ENCODE measurements at places on chromosomes 4 and X.
A peak's percentile ranks its signal among the peaks of the same experiment; 100 is the strongest.

DNA sequence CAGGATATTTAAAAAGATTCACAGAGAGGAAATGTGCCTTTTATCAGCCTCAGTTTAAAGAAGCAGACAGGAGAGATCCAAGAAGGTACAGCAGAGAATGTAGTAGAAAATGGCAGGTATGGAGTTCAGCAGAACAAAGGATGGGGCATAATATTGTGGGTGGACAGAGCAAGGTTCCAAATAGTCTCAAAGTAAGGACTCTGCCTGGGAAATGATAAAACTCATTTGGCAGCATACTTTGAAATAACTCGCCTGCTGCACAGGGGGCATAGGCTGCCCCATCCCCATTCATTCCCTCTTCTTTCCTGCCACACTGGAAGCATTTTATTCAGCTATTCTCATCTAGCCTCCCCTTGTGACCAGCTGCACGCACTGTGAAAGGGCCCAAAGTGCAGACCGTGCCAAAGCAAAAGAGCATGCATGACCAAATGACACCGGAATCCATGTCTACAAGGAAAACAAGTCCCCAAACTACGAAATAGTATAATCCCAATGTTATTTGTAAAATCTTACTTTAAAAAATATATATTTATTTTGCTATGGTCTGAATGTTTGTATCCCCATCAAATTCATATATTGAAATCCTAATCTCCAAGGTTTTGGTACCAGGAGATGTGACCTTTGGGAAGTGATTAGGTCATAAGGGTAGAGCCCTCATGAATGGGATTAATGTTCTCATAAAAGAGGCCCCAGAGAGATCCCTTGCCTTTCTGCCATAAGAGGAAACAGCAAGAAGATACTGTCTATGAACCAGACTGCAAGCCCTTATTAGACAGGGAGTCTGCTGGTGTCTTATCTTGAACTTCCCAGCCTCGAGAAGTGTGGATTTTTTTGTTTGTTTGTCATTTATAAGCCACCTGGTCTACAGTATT lies 77.4 kb upstream of the PRSS48 start:
- no peak for DNase-seq

DNA sequence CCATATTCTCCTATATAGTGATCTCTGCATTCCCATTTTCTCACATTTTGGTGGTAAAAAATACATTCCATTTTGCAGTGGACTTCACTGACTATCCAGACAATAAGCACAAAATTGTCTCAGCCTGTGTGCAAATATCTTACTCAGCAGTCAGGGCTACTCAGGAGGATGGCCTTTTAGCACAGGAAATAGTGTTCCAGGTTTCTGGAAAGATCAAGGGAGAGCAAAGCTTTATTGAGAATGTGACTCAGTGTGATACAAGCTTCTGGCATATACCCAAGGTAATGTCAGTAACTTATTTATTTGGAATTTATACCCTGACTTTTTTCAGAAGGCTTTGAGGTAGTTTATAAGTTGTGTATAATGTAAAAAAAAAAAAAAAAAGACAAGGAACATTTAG lies 233.4 kb downstream of the TEX13A start:
- DNase-seq = no peak

GRCh38 chr4:173434231-173434630 lies 35.3 kb upstream of the SCRG1 start:
- DNase-seq = no peak

DNA sequence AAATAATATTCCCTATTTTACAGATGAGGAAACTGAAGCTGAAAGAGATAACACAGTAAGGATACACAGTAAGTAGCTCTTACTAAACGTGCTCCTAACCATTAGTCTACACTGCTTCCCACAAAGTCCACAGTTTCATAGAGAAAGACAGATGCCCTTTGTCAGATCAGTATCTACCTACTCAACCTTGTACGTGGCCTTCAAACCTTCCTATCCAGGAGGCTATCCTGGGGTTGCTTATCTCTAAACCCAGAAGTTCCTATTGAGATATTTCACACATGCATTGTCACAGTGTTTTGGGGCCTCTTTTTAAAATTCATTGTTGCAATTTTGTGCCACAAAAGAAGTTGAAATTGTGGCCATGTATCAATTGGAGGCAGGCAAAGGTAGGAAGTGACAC lies 208.0 kb downstream of the ENOX2 start:
- DNase-seq = no peak

GRCh38 chrX:40278340-40279090 lies 180.8 kb upstream of the BCOR start:
- no peak for DNase-seq

- no peak for DNase-seq
Observed at GRCh38 chr4:81256059-81256970, 41.3 kb upstream of the PRKG2 start.

- DNase-seq = no peak
Observed at GRCh38 chrX:134608153-134608552, 50.1 kb downstream of the PLAC1 start.

GRCh38 chr4:41066049-41066448 lies 148.3 kb downstream of the APBB2 start:
- DNase-seq = no peak

DNA sequence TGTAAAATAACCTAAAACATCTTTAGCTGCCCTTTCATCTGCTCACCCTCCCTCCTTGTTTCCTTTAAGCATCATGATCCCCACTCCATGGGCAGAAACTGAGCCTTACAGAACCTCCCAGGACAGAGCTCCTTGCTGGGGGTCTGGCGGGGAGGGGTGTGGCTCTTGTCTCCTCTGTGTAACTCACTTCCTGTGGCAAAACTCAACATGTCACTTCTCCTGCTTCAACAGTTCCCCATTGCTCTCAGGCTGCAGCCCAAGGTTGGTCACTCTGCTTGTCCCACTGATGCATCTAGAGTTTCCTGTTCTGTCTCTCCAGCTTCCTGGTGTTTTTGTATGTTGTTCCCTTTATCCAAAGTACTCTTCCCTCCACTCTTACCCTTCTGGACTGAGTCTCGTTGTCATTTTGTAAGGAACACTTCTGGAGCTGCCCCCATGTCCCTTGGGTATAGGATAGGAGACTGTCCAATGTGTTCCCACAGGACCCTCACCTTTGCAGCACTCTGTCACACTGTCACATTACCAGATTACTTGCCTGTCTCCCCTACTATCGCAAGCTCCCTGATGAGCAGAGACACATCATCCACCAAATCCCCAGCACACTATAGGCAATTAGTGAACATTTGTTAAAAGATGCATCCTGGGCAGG lies 19.6 kb downstream of the TMEM31 start:
- no peak for DNase-seq

GRCh38 chr4:143345356-143345755 lies 8.7 kb downstream of the GAB1 start:
- no peak for DNase-seq

DNA sequence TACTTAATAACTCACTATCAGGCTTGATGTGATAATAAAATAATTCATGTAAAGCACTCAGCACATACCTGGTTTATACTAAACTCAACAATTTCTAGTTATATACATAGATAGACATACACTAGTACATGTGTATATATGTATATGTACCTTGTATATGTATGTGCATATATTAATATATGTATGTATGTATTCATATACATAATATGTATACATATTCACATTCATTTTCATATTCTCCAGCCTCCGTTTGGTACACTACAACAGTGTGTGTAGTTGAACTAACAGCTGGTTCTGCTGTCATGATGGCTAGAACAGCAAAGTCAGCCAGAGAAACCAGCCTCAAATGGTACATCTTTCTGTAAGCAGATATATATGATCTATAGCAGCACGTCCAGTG lies 670.1 kb downstream of the RPA4 start:
- DNase-seq = no peak

DNA sequence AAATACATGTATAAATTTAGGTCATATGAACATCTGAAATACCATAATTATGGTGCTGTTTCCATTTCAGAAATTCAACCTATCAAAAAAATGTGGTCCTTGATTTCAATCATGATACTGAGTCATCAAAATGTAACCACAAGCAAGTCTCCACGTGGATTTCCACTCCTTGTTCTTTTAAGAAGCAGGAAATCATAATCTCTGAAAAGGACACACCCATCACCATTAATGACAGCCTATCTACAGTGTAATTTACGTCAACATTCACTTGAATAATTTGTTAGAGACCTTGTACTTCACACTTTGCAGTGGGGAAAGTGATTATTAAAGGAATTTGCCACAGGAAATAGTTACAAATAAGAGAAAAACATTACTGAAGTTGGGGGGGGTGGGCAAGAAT lies 17.7 kb upstream of the SLC7A11 start:
- DNase-seq = no peak

DNA sequence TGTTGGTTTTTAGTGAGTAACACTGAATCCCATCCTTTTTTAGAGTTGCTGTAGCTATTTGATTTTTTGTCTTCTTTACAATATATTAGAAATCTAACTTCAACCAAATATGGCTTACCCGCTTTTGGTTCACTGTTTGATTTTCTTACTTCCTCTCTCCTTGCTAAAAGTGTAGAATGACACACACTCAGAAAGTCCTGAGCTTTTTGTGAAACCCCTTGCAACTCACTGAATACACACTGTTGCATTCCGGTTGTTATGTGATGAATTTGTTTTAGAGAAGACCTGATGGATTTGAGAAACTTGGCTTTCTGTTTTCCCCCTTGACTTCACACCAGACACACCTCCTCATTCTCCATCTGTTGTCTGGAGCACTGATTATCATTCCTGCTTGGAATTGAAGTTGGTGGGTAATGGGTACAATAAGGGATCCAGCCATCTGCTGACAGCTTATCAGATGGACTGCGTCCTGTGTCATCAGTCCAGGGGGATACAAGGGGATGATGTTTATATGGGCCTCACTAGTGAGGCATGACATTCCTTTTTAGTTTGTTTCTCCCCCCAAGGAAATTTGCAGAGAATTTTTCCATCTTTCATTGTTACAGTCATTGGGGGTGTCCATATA lies 5.2 kb downstream of the TMEM164 start:
- no peak for DNase-seq

GRCh38 chr4:164591666-164592065 lies 162.3 kb upstream of the SMIM31 start:
- no peak for DNase-seq

DNA sequence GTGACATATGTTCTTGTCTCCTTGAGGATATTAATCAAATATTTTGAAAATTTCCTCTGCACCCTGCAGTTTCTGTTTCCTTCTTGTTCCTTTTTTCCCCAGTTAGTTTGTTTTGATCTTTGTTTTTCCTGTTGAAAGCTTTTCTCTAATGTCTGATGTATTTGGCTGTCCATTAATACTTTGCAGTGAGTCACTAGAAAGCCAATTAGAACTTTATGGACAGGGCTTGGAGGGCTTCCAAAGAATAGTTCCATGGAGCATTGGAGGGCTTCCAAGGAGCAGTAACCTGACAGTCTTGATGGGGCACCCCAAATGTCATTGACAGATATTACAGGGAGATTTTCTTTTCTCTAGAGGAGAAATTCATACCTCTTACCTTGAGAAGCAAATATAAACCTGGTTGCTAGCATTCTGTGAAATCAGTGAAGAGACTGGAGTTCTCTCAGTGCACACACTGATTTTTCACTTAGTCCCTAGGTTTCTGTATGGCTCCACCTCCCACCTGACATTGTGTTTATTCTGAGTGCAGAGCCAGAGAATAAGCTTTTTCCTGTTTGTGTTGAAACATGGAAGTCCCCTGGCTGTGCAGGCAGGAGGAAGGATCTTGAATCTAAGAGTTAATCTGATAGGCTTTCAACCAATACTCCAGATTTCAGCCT lies 26.5 kb downstream of the SPARCL1 start:
- DNase-seq = no peak

DNA sequence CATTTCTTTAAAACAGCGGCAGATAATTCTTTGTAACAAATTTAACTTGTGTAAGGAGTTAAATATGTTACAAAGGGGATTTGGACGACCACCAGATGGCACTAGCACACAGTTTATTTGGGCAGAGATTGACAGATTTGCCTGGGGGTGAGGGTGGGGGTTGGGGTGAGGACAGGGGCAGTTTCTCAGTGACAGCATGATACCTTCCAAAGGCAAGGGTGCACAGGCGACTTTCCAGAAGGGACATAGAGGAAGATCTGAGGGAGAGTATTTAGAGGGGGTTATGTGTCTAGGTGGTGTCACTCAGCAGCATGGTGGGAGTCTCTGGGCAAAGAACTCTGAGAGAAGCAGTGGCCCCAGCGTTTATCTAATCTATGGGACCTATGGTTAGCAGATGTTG lies 9.6 kb upstream of the TMA16 start:
- DNase-seq = no peak

DNA sequence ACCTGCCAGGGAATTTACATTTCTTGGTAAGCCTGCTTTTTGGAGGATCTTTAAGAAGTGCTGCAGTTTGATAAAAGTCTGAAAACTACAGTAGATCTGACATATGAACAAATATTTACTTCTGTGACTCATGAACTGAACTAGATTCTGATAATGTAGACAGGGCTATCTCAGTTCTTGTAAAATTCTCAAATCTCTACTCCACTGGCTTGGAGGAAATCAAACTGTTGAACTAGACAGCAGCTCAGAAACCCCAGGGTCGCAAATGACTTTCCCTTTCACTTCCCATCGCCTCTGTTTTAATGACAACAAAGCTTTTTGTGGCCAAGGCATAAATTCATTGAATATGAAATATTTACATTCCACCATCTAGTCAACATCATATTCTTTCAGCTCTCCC lies 15.4 kb upstream of the OCIAD1 start:
- DNase-seq = no peak

GRCh38 chr4:158778156-158778711 lies 9.4 kb downstream of the FNIP2 start:
- DNase-seq = no peak

GRCh38 chr4:20203508-20203907 lies 48.2 kb upstream of the SLIT2 start:
- DNase-seq = peak; percentile 88

DNA sequence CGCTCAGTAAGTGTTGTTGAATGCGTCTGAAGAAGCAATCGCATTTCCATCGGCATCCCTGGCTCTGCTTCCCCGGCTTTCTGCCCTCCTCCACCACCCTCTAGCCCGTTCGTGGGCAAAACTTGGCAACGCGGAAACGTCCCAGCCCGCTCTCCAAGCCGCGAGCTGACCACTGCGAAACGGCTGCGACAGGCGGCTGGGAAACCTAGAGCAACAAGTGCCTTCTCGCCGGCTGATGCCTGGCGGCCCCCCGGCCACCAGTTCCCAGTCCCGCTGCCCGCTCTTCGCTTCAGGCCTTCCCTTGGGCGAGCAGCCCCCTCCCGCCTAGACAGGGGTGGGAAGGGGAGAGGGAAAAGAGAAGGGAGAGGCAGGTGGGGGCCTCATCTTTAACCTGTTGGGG lies 837 bp downstream of the CITED1 start:
- no peak for DNase-seq

GRCh38 chrX:56975611-56976010 lies 19.7 kb downstream of the SPIN3 start:
- no peak for DNase-seq

DNA sequence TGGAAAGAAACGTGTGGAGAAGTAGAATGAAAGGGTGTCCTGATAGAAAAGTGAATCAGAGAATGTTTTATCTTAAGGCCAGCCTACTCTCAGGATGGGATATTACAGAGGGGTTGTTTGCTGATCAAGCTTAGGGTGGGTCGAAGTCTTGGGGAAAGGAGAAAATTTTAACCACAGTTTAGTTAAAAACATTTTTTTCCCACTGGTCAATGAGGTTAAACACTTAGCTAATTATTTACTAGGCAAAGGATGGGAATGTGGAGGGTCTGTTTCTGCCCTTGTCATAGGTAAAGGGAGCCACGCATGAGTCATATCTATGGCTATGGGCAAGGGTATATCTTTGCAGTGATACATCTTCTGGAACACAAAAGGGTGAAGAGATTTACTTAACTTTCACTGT lies 16.1 kb upstream of the SULT1E1 start:
- no peak for DNase-seq

GRCh38 chrX:16239211-16239610 lies 71.9 kb downstream of the MAGEB17 start:
- DNase-seq = no peak

GRCh38 chr4:67674098-67674497 lies 26.9 kb downstream of the UBA6 start:
- no peak for DNase-seq
